ENCODE measurements at places on chromosomes 6 and 20.
A peak's percentile ranks its signal among the peaks of the same experiment; 100 is the strongest.

- peak; percentile 21 for DNase-seq
These were observed 148.6 kb upstream of the ZFP64 start for GRCh38 chr20:52340036-52340634.

- no peak for DNase-seq
These were observed 495.2 kb downstream of the RFPL4B start for GRCh38 chr6:112842330-112842685.

GRCh38 chr6:36851626-36852025, 12.4 kb upstream of the CPNE5 start:
- no peak for DNase-seq

GRCh38 chr6:36015666-36016065, 8.8 kb downstream of the SLC26A8 start:
- no peak for DNase-seq

GRCh38 chr6:26553264-26553634, 15.1 kb downstream of the HMGN4 start:
- DNase-seq = no peak

Data from HEK293T (cell line).